ENCODE measurements at places on chromosomes 1 and 21.

DNA sequence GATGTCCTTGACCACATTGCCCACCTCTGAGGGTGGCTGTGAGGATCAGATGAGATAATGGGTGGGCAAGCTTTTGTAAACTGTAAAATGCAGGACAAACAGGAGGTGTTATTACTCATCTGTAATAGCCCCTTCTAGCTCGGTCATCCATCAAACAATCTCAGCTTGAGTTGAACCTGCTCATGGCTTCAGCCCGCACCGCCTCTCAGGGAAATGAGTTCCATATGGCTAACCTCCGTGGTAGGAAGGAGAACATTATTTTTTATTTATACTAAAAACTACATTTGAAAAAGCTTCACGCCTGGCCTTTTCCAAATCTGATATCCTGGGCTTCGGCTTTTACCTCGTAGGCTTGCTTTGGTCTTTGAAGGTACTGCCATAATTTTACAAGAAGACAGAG lies 116.2 kb upstream of the USP24 start:
- no peak for DNase-seq

DNA sequence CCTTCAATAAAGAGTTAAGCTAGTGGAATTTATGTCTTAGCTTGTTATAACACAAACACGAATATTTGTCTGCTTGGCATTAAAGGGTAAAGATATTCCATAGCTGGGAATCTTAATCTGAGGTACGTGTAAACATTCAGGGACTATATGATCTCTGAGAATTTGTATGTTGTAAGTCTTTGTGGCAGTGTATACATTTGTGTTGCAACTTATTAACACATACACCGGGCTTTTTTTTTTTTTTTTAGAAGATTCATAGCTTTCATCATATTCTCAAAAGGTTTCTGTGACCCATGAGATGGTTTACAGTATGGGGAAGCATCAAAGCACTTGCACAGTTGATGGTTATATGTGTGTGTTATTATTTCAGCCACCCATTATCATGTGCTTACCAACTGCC lies 3.0 kb downstream of the GGPS1 start:
- no peak for DNase-seq

DNA sequence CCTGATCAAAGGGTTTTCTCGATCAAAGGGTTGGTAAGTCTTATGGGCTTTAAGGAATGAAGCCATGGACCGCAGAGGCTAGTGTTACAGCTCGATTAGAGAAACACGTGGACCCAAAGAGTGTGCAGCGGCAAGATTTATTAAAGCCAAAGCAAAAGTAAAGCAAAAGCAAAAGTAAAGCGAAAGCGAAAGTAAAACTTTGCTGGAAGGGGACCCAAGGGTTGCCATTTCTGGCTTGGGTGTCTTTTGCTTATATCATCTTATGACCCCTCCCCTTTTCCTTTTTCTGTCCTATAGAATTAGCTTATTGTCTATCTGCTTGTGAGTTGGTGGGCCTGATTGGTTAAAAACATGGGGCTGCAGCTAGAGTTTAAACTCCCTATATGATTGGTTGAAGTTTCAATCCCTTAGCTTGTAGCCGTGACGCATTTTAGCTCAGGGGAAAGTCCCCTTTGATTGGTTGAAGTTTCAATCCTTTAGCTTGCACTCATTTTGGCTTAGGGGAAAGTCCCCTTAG lies 957.0 kb downstream of the AMY1C start:
- DNase-seq, result no peak

DNA sequence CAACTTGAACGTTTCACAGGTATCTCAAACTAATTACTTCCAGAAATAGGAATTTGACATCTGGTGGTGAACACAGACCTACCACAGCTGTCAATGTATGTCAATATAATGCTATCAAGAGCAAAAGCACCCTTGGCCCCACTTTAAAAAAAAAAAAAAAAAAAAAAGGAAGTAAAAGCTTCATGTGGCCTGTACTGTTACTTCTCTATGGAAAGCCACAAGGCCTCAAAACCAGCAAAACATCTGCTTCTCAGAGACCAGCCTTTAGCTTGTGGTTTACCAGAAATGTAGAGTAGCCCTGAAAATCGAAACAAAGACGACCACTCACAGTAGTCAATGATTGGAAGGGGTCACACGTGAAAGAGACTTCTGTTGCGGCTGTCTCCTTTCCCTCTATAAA lies 109.6 kb downstream of the SLC45A1 start:
- DNase-seq, result no peak

- no peak for DNase-seq
Measured at GRCh38 chr1:167922611-167923074, 8.7 kb upstream of the ADCY10 start.

- no peak for DNase-seq
Measured at GRCh38 chr1:98068016-98068415, 147.2 kb upstream of the DPYD start.

DNA sequence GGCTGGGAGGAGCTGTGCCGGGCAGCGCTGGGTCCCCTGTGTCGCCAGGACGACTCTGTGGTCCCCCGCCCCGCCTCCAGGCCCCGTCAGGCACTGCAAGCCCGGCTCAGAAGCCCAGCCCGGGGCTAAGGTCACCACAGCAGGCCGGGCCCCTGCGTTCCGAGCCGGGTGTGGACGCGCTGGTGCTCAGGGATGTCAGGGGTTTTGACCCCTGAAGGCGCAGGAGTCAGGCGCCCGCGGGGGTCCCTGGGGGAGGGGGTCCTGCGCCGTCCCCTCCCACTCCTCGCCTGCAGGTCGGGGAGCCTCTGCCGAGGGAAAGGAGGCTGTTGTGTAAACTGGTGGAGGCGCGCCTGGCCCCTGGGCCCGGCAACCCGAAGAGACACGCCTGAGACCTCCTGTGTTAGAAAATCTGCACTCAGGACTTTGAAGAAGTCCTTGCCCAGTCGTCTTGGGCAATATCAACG lies 23.7 kb upstream of the TMEM54 start:
- peak; percentile 76 for DNase-seq

DNA sequence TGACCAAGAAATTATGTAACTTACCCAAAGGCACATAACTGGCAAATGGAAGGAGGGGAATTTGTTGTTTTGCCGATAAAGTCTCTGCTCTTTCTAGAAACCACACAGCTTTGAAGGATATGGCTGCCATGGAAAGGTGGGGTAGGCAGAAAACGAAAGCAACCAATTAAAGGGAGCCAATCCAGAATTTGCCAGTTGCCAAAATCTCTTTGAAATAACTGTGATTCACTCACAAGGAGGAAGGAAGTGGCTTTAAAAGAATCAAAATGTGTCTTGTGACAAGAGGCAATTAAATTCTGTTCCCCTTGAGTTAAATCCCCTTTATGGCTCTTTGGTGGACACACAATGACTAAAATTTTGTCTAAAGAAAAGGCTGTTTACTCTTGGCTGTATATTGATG lies 61.2 kb upstream of the CCDC190 start:
- no peak for DNase-seq

- DNase-seq, result no peak
Measured at GRCh38 chr1:30173560-30173959, 549.8 kb downstream of the MATN1 start.

- DNase-seq, result no peak
Measured at GRCh38 chr1:158681606-158682005, 4.9 kb downstream of the SPTA1 start.

DNA sequence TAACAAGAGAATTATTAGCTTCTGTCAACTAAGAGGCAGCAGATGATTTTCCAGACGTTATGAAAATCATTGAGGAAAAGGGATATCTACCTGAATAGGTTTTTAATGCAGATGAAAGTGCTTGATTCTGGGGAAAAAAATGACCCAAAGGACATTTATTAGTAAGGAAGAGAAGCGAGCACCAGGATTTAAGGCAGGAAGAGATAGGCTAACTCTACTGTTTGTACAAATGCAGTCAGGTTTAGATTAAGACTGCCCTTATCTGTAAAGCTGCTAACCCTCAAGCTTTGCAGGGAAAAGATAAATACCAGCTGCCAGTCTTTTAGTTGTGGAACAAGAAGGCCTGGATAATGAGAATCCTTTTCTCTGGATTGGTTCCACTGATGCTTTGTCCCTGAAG lies 33.0 kb upstream of the LRIG2 start:
- DNase-seq, result peak; percentile 34

DNA sequence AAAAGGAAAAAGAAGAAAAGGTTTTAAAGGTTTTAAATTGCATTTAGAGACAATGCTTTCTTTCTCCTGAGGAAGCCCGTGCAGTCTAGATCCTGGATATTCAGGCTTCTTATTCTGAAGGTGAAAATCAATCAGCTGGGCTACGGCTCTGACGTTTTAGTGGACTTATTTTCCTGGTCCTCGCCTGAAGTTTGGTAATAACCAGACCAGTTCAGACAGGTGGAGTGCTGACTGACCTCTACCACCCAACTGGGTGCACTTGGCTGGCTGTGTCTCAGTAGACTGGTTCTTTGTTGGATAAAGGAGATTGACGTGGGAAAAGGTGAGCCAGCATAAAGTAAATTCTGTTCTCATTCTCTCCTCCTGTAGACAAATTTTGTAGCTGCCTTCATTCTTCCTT lies 7.2 kb upstream of the ATP1A1 start:
- DNase-seq, result no peak

Data from ELF-1 (cell line).